ENCODE measurements at places on chromosomes 5 and 9. TPM values are rescaled to one million over a fixed set of nuclear protein-coding genes. Genes with fewer than 3 reads are reported as not detected.

- no peak for DNase-seq
These were observed 105.9 kb upstream of the TARS1 start for GRCh38 chr5:33334829-33335228.

DNA sequence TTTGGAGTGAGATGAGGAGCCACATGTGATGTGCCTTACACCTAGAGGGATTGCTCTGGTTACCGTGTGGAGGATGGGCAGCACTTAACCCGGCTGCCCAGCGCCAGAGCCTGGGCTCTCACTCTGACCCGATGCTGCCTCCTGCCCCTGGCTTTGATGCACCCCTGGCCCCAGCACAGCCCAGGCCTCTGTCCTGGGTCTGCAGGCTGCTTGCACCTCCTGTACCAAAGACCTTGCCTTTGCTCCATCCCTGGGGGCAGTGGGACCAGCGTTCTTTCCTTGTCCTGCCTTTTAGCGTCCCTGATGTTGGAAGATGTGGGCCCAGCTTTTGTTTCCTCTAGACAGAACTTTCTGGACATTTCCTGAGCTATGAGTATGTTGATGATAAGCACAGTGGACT is 40.4 kb downstream of the FGF18 start:
- DNase-seq: no peak

- no peak for DNase-seq
These were observed 9.7 kb downstream of the FAXDC2 start for GRCh38 chr5:154840435-154841272.

The SHLD3 gene
- total RNA-seq: 3.5 TPM

DNA sequence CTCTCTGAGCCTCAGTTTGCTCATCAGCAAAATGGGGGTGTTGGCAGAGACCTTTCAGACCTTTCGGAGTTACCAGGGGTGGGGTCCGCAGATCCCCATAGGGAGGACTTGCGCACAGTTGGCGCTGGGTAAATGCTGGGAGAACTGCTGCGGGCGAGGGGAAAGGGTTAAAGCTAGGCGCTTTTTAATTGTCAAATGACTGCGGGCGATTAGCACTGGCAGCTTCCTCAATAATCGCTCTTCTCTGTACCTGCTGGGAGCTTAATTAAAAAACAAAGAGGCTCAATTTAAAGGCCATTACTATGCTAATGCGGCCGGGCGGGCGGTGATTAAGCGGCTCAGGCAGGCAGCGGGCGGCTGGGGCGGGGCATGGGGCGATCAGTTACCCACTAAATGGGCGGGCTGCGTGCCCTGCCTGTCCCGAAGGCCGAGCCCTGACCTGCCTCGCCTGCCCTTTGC is 63.0 kb downstream of the LMX1B start:
- no peak for DNase-seq

Data from left colon (tissue), 2 donors.